AG09309 (cell line): ENCODE measurements at places on chromosomes 11 and 22.

DNA sequence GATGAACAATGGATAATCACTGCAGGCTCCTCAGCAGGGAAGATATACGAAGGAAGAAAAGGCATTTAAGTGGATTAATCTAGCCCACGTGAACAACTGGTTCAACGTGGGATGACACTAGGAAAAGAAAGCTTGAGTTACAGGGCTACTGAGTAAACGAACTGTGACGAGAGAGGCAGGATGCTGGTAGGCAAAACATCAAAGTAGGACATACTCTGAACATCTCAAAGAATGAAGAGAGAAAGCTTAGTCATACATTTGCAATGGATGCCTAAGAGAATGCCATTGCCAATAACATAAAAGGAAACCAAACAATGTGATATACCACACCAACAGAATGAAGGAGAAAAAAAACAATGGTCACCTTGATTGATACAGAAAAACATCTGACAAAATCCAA, 12.9 kb downstream of the USP28 start:
- no peak for DNase-seq

GRCh38 chr11:129973068-129973467, 29.6 kb downstream of the PRDM10 start:
- DNase-seq, result no peak

DNA sequence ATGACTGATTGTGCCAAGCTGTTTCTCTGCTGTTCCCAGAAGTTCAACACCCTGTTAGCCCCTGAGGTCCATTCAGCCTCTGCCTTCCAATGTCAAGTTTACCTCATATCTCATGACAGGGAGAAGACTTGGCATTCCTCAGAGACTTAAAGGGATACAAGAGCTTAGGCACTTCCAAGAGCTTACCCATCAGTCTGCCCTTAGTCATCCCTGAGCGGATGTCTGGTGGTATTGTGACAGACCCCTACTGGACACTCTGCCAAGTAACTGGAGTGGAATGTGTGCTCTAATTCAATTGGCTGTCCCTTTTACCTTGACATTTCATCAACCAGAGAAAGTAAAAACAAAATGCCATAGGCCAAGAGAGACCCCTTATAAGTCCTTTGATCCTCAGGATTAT, 151.5 kb downstream of the AASDHPPT start:
- DNase-seq, result no peak

GRCh38 chr22:28883917-28884746, 760 bp downstream of the ZNRF3 start:
- no peak for DNase-seq

GRCh38 chr11:105968021-105968697, 53.9 kb downstream of the MSANTD4 start:
- no peak for DNase-seq

GRCh38 chr11:64694821-64695365, 28.1 kb downstream of the NRXN2 start:
- DNase-seq, result no peak

DNA sequence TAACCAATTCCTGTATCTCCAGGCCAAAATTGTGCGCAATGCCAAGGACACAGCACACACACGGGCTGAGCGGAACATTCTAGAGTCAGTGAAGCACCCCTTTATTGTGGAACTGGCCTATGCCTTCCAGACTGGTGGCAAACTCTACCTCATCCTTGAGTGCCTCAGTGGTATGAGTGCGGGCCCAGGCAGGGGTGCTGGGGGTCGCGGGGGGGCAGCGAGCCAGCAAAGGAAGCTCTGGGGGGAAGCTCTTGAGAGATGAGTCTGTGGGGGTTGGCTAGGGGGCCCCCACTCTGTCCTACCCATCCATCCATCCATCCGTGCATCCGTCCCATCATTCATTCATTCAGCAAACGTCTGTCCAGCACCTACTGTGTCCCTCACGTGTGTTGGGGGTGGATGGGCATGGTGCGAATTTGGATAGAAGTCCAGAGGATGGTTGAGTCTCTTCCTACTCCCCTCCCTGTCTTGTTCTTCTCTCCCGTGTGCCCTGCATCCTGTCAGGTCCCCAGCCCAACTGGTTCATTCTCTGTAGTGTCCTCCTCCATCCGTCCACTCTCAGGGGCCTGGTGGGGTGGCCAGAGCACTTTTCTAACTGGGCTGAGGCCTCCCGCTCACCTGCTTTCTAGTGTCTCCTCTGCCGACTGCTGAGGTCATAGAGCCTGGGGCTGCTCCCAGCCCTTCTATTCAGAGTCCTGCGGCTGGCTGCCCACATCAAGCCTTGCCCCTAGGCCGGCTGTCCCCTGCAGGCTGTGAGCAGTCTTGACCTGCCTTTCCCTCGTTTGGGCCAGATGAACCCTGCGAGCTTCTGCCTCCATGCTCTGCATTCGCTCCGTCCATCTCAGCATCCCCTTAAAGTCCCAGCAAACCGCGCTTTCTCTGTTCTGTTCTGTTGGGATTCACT, 3.3 kb downstream of the RPS6KB2 start:
- no peak for DNase-seq
